Hematopoietic multipotent progenitor cell treated with erythropoietin and hydrocortisone succinate and interleukin-3 and kit ligand, for 8 days (in vitro differentiated cells): ENCODE measurements at places on chromosomes 2 and 18.

DNA sequence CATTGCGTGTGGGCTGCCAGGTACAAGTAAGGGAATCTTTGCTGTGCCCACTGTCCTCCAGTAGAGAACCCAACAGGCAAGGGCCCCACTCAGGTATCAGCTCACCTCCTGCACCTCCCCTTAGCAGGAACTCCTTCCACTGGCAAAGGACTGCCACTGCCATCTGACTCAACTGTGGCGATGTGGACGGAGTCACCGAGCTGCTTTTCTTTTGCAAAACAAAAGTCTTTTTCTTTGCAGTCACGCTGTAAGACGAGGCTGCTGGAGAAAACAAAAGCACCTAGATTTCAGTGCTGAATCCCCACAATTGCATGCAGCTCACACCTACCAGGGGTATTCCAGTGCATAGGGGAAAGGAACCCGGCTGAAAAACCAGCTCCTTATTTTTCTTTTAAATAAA lies 7.9 kb downstream of the MTERF4 start:
- DNase-seq, result no peak

GRCh38 chr18:44245019-44245418 lies 435.7 kb upstream of the SETBP1 start:
- DNase-seq, result no peak

GRCh38 chr2:159585622-159586021 lies 30.7 kb downstream of the BAZ2B start:
- no peak for DNase-seq

- DNase-seq, result no peak
These were observed 81.9 kb upstream of the VWC2L start for GRCh38 chr2:214328941-214329340.

DNA sequence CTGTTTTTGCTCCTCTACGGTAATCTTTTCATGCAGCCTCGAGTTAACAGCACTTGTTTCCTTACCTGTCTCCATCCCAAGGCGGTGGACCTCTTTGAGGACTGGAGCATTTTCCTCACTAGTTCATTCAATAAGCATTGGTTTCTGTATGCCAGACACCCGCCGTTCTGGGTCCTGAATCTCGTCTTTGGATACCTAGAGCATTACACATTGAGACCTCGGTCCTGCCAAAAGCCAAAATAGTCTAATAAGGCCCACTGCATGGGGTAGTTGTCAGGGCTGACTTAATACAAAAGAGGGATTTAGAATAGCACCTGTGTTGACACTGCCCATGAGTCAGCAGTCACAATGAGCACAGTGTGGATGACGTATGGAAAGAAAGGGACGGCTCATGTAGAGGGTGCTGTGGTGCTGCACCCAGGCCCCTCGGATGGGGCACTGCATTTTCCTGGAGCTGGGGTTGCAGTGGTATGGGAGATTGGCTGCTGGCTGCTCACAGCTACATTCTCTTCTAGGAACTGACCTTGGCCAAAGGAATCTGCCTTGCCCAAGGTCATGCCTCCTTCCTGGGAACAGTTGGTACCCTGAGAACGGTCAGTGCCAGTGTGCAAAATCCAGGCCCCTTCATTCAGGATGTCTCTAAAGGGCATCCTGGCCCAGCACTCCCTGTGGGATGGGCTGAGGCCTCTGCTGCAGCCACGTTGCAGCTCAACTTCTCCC lies 126.9 kb upstream of the NCK2 start:
- DNase-seq, result no peak

DNA sequence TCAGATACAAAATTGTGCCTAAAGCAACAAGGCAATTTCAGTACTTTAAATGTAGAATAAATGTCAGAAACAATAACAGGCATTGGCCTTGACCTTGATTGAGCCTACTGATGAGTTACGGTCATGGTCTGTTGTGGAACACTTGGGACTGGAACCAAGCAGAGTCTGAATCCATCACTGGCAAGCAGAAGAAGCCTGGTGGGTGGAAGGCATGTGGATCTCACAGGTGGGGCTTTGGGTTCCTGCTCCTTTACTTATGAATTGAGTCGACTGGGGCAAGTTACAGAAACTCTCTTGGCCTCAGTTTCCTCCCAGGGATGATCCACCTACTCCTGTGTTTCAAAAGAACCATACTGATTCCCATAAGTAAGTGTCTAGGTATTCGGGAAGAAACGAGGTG lies 102.3 kb downstream of the KCNF1 start:
- DNase-seq, result no peak

DNA sequence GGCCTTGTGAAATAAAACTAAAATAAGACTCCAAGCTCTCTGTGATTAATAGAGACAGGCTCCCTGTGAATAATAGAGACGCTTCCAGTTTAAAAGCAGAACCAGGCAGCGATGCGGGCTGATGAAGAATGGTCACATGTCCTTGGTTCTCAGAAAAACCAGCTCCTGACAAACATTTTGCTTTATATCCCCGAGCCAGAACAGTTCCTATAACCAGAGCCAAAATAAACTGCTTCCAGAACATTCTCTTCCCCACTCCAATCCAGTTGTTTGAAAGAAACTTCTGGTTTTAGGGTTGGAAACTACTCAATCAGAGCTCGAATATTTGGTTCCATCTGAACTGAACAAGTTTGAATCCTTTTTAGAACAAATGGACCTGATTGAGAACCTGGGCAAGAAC lies 213.7 kb downstream of the TSN start:
- DNase-seq, result no peak

DNA sequence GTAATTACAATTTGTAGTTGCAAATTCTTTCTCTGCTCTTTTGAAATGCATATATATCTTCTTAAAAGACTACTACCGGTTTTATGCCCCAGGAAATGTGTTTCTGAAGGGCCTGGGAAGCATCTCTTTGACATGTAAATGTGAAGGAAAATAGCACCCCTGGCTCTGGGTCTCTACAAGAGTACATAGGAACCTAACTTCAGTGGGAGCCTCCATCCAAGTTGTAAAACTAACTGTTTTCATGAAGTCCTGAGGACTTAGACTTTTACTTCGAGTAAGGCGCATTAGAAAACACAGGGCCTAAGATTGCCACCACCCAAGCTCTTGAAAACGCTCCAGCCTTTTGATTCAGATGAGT lies 99.4 kb downstream of the CBLN2 start:
- no peak for DNase-seq
